ENCODE measurements at places on chromosomes 4 and X.

GRCh38 chrX:102978594-102978993 lies 41.5 kb downstream of the RAB40AL start:
- no peak for DNase-seq

- DNase-seq = no peak
Observed at GRCh38 chrX:151516538-151517187, 46.8 kb upstream of the PASD1 start.

GRCh38 chr4:79476196-79476595 lies 68.2 kb upstream of the GK2 start:
- no peak for DNase-seq

DNA sequence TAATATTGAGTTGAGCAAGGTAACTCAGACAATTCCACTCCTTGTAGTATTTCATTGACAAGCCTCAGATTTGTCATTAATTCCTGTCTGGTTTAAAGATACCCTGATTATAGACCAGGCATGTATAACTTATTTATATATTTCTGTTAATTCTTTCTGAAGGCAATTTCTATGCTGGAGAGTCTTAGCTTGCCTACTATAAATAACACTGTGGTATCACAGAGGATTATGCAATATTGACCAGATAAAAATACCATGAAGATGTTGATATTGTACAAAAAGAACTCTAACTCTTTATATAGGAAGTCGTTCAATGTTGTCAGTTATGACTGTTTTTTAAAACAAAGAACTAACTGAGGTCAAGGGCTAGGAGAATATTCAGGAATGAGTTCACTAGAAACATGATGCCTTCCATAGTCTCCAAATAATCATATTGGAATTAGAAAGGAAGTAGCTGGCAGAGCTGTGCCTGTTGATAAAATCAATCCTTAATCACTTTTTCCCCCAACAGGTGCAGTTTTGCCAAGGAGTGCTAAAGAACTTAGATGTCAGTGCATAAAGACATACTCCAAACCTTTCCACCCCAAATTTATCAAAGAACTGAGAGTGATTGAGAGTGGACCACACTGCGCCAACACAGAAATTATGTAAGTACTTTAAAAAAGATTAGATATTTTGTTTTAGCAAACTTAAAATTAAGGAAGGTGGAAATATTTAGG lies 821 bp downstream of the CXCL8 start:
- DNase-seq = no peak

DNA sequence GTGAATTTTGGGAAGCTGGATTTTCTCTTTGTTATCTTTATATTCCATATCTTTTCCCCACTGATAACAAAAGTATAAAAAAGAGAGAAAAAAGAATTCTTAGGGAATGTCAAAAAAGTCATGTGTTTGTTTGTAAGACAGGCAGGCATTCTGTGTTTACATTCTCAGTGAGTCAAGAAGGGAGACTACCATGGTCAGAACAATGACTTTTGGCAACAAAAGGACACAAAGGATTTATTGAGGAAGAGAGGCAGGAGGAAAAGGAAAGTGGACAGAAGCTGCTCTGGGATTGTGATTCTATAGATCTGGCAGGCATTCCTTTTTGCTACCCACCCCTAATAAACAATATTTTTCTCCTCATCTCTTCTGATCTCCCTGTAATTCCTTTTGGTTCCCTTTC lies 5.9 kb upstream of the ANK2 start:
- no peak for DNase-seq

DNA sequence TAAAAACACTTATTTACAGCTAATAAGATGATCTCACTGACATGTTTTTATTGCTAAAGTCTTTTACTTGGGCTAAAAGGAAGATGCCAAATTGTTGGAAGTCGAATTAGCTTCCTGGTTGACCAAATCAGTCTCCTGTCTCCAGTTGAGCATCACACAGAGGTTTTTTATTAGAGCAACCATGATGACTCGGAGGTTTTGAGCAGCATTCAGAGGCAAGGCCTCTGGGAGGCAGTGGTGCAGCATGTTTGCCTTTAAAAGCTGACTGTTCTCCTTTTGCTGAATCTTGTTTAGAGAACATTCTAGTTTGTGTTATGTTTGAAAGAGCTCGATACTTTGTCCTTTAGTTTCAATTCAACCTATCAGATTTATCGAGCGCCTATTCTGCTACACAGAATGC lies 2.1 kb downstream of the UCHL1 start:
- peak; percentile 11 for DNase-seq

GRCh38 chr4:2186133-2186864 lies 55.6 kb downstream of the HAUS3 start:
- DNase-seq = no peak

DNA sequence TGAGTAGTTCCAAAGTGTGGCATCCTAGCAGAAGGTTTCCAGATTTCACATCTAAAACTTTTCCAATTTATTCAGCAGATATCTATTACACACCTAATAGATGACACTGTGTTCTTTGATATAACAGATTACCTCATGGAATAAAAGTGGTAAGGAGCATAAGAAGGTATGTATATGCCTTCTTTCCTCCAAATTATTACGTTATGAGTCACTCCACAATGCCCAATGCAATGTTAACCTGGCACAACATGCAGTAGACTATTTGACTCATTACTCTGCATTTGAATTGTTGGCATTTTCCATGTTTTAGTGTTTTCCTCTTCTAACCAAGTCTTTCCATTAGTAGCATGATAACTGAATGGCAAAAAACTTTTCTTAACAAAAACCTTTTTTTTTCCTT lies 383.6 kb downstream of the ADGRL3 start:
- DNase-seq = no peak

- DNase-seq = no peak
Observed at GRCh38 chrX:126063984-126064383, 102.1 kb downstream of the DCAF12L2 start.

GRCh38 chr4:88109123-88109881 lies 49.1 kb downstream of the ABCG2 start:
- no peak for DNase-seq

- no peak for DNase-seq
Observed at GRCh38 chr4:124331781-124332180, 380.8 kb downstream of the ANKRD50 start.

GRCh38 chr4:73583666-73584065 lies 36.6 kb downstream of the RASSF6 start:
- DNase-seq = no peak

GRCh38 chr4:13032936-13033335 lies 451.2 kb downstream of the RAB28 start:
- no peak for DNase-seq

DNA sequence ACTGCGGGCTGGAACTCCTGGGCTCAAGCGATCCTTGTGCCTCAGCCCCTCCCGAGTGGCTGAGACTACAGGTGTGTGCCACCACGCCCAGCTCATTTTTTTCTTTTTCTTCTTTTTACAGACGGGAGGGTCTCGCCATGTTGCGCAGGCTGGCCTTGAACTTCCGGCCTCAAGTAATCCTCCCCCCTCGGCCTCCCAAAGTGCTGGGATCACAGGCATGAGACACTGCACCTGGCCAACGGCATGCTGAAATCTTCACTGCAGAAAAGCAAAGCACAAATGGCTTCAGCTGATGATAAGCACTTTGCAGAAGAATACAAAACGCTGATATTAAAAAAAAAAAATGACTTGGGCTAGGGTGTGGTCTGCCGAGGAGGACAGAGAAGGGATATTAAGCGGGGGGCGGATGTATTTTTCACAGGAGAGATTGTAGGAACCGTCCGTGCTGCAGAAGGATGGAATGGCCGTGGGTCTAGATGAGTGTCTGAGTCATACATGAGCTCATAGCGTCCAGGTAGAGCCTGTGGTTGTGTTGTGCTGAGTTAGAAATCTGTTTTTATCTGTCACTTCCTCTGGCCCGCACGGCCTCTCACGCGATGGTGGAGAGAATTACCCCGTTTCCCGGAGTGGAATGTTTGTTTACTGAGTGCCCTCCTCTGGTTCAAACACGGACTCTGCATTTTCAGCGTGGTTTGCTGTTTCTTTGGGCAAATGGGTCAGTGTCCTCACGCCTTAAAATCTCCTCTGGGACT lies 8.5 kb upstream of the AKAP17A start:
- no peak for DNase-seq

DNA sequence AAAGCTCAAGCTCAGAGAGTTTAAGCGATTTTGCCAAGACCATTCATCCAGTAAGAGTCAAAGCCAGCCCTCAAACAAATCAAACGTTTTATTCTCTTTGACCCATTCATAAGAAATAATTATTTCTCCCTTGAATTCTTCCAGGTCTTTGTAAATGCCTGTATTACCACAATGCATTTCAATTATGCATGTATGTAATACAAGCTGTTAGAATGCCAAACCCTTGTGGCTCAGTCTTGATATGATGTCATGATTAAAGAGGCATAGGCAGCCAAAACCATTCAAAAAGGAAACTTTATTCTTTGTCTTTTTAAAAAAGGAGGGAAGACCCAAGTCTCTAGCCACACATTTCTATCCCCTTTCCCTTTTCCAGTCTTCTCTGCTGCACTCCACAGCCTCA lies 56.5 kb upstream of the PGM2 start:
- no peak for DNase-seq

- no peak for DNase-seq
Observed at GRCh38 chr4:146998157-146998556, 52.5 kb upstream of the TTC29 start.

DNA sequence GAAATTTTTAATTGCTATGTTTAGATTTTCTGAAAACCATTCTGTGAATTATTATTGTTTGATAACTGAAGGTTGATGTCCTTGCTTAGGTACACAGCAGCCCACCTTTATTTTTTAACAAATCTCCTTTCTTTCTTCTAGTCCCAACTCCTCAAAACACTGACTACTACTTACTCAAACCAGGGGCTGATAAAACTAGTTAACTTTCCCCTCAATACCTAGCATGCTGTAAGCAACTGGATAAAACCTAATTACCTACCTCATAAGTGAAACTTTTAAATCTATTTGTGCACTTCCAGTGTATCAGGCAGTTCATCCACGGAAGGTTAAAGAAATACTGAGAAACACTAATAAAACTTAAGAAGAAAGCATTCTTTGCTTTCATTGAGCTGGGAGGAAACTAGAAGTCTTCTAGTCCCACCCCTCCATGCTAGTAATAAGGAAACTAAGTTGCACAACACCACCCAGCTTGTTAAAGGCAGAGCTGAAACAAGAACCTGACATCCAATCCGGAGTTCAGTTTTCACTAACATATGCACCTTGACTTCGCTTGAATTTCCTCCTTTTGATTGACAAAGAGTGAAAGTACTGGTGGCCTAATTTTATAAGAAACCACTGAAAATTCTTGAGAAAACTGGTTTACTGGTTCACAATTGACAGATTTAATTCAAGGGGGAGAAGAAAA lies 180.2 kb upstream of the TET2 start:
- DNase-seq = no peak

DNA sequence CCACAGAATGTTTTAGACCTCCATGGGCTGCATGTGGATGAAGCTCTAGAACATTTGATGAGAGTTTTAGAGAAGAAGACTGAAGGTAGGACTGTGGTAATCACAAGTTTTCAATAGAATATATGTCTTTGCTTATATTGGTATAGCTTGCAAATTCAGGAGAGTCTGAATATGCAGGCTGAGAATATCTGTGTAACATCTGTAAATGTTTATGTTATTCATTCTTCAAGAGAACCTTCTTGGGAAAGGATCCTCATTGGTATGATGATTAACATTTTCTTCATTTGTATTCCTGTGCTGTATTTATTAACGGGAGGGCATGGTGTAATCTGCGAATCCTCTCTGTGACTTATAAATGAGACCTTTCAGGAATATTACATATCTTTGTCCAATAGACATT lies 52.1 kb upstream of the RHOH start:
- no peak for DNase-seq

- DNase-seq = no peak
Observed at GRCh38 chr4:65227628-65228027, 442.7 kb downstream of the EPHA5 start.

- no peak for DNase-seq
Observed at GRCh38 chr4:14262221-14262620, 634.7 kb upstream of the BOD1L1 start.

DNA sequence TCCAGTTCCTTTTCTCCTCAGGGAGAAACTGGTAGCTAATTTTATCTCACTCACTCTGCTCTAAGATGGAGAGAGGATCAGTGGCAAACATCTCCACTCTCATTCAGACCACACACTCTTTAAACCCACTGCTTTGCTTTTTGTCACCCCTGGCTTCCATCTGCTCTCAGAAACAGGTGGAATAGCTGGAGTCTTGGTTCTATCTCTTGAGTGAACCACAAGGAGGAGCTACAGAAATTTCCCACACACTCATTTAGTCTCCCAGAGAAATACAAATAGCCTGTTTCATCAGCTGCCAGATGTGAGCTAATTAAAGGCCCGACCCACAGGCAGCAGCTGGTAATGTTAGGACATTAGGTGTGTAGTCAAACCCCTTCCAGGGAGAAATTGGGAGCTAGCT lies 96.6 kb downstream of the STPG2 start:
- no peak for DNase-seq

DNA sequence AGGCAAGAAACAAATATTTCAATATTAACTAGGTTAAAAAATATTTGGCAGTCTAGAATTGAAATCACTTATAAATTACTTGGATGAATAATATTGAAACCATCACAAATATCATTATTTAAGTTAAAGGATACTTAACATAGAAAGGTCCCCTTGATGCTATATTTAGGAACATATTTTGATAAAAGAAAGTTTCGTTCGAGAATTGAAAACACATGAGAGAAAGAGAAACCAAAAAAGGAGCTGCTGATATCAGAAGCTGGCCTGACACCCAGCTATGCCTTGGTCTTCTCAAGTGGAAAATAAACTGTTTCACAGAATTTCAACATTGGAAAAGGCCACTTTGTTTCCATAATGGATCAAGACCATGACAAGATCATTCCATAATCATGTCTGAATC lies 762.4 kb downstream of the DMD start:
- DNase-seq = no peak

DNA sequence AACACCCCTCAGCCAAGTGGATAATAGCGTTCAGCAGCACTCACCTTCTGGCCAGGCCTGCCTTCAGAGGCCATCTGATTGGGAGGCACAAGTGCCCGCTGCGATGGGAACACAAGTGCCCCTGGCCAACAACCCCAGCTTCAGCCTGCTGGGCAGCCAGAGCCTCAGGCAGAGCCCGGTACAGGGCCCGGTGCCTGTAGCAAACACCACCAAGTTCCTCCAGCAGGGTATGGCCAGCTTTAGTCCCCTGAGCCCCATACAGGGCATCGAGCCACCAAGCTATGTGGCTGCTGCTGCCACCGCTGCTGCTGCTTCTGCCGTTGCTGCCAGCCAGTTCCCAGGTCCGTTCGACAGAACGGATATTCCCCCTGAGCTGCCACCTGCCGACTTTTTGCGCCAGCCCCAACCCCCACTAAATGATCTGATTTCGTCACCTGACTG lies 55.9 kb upstream of the MTM1 start:
- DNase-seq = no peak

DNA sequence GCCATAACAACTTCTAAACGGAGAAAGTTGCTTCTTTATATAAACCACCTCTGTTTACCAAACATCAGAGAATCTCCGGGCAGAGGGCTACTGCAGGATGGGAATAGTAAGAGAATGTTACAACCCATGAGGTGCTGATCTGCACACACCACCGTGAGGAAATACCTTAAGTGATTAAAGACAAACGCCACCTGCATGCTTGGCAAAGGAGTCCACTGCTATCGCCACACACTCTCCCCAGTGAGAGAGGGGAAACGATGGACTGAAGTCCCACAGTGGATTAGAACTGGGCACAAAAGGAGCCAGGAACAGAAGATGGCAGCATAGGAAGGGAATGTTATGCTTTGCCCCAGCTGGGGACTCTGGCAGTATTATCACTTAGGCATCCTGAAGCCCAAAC lies 15.6 kb downstream of the MAML3 start:
- DNase-seq = no peak
